ENCODE measurements at places on chromosomes 5 and 9.

- no peak for DNase-seq
These were observed 13.7 kb upstream of the PSMB7 start for GRCh38 chr9:124428751-124429529.

DNA sequence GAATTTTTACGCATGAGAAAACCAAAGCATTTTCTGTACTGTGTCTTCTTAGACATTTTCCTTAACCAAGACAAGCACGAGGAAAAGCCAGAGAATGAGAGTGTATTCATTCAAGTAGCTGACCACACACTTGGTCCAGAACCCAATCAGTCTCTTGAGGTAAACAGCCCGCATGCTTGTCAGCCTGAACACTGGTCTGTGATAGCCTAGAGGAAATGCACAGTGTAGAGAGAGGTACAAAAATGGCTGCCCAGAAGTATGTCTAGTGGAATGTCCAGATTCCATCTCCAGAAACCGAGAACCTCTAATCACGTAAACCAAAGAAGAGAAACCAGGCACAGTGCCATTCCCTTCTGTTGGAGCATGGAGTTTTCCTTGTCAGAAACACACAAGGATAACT, 80.0 kb upstream of the SNX2 start:
- DNase-seq = no peak

DNA sequence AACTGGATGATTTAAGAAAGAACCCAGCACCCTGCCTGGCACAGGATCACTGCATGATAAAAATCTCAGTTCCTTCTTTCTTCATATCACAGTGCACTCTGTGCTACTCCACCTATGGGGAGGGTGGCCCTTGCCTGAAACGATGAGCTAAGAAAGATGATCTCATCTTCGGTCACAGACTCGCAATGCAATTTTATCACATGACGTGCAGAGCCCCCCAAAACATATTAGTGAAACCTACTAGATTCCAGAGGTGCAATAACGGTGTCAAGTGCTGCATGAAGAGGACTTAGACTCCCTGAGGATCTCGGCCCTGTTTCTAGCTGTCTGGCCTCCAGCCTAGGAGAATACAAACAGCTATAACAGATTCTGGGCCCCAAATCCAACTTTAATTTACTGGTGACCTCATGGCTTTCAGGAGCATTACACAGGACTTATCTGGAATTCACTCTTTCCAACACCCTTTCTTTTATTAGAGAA, 104.0 kb downstream of the EBF1 start:
- no peak for DNase-seq

DNA sequence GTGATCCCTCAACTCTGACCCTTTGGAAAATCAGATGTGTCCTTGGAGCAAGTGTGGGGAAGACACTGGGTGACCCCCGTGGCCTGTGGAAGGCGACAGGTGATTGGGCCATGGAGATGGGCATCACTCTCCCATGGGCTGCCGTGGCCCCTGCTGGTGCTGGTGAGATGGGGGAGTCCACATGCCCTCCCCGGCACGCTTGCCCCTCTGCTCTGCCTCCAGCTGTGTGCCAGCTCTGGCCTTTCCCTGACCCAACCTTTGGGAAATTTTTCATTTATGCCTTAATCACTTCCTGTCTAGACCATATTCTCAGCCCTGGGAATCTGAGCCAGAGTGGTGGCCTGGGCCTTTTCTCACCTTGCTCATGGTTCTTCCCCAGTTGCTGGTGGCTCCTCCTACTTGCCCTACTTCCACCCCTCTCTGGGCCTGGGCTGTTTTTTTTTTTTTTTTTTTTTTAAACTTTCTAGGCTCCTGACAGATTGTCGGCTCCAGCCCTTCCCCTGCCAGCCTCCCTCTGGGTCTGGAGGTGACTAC, 56.6 kb downstream of the RGS3 start:
- peak; percentile 75 for DNase-seq

DNA sequence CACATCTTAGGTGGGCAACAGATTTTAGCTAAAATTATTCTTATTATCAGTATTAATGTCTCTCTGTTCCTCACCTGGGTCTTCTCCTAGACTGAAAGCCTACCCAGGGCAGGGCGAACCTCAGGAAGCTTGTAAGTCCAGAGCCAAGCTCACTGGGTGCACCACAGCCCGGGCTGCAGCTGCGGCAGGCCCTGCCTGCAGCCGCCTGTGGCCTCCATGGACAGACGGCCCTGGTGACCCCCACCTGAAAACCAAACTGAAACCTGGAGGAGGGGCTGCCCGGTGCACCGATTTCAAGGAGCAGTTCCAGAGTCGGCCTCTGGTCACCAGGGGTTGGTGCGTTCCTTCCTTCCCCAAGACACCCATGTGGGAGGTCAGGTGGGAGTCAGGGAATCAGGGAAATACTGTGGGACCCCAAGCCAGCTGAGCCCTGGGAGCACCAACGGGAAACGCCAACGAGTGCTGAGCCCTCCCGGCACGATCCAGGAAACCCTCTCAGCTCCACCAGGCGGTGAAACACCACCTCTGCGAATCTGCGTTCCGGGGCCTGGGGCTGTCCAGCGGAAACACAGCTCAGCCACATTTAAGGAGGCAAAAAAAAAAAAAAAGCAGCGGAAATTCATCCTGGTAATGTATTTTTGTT, 68.6 kb upstream of the PPP1R26 start:
- peak; percentile 11 for DNase-seq

DNA sequence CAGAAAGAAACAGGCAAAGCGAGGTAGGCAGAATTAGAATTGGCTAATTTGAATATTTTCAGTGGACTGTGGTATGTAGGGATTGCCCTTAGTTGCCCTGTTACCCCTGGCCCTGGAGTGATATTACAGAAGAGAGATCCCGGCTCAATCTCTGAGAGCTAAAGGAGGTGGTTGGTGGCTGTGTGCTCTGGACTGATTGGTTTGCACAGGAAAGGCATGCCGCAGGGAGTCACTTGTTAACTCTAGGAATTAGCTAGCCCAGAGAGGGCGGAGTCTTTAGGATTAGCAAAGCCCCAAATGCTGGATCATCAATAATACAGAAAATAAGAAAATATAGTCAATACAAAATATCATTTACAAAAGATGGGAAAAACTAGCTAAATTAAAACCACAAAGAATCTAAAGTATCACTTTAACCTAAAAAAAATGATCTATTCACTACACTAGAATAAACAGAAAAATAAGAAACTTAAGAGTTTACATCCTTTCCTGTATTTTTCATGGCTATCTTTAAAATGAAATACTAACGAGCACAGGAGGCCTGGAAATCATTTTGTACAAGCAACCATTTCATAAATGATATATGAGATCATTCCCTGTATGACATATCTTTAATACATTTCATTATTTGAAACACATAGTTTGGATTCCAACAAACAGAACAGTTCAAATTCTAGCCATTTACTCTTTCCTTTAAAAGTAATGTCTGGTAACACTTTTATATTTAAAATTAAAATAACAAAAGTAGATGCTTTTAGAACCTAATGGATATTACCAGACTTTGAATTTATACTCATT, 71.1 kb downstream of the GNAQ start:
- no peak for DNase-seq

GRCh38 chr9:100590481-100590880, 12.6 kb downstream of the CAVIN4 start:
- DNase-seq = no peak

DNA sequence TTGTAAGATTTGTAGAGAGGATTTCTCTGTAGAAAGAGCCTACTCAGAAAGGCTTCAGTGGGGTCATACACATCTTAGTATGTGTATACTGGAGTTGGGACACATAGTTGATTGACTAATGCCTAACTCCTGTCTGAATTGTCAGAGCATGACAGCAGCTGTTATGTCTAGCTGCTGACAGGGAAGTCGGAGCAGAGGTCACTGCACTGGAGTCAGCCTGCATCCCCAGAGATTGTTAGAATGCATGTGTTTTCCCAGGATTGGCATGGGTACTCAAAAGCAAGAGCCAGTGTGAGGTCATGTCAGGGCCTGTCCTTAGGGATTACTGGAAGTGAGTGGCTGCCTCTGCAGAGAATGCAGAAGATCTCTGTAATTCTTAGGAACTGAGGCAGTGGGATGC, 82.7 kb downstream of the ITGA1 start:
- no peak for DNase-seq

GRCh38 chr9:2263111-2263510, 248.0 kb downstream of the SMARCA2 start:
- no peak for DNase-seq

- no peak for DNase-seq
These were observed 43.3 kb downstream of the SLC28A3 start for GRCh38 chr9:84297162-84297821.

GRCh38 chr5:6716629-6717149, 3.5 kb downstream of the TENT4A start:
- no peak for DNase-seq

DNA sequence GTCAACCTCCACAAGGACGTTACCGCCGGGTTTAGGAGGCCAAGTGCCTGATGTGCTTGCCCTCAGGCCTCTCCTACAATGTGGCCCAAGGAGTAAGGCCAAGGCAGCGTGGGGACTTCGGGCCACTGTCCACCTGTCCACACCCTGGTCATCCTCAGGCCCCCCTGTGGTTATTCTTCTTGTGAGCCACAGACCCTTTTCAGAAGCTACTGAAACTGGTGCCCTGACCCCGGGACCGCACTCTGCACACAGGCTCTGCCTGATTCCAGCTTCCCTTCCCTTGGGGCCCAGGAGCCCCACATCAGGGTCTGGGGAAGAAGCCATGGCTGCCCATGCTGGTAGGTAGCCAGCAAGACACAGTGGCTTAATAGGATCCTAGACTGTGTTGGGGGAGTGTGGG, 128.8 kb downstream of the OLFM1 start:
- DNase-seq = no peak

DNA sequence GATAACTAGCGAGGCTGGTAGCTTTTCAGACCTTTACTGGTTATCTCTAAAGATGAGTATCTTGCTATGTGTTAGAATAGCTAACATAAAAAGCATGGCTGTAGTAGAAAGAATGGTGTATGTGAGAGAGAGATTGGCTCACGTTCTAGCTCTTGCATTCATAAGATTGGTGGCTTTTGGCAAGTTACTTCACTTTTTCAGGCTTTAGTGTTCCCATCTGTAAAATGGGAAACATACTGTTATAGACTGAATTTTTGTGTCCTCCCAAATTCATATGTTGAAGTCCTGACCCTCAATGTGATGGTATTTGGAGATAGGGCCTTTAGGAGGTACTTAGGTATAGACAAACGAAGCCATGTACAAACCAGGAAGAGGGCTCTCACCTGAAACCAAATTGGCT, 302.4 kb upstream of the KLF4 start:
- no peak for DNase-seq

DNA sequence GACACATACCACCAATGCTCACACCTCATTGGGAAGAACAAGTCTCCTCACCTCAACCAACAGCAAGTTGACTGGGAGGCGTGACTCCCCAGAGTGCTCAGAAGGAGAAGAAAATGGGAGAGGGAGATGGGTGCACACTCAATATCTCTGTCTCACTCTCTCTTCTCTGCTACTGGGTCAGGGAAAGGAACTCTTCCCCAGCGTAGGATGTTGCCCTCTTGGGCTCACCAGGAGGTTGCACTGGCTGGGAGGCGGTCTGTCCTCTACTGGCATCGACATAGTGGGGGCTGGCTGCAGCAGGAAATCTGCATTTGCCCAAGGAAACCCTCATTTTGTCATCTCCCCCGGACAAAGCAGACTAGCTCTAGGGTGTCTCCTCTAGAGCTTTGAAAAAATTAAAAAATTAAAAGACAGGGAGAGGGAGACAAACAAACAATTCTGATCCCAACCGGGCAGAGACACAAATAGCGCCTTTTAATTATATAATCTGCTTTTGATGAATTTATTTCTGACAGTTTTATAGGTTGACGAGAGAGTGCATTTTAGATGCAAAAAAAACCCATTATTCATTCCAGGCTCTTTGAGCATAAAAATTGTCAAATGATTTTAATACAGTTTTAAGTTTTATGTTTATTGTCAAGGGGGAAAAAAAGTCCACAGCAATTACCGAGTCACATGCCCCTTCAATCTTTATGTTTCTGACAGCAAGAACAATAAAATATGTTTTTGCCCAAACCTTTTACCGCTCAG, 179.3 kb upstream of the MVB12B start:
- no peak for DNase-seq
